ENCODE measurements at places on chromosomes 7 and 10.

GRCh38 chr10:58919927-58920654, 256.4 kb upstream of the PHYHIPL start:
- DNase-seq: no peak

DNA sequence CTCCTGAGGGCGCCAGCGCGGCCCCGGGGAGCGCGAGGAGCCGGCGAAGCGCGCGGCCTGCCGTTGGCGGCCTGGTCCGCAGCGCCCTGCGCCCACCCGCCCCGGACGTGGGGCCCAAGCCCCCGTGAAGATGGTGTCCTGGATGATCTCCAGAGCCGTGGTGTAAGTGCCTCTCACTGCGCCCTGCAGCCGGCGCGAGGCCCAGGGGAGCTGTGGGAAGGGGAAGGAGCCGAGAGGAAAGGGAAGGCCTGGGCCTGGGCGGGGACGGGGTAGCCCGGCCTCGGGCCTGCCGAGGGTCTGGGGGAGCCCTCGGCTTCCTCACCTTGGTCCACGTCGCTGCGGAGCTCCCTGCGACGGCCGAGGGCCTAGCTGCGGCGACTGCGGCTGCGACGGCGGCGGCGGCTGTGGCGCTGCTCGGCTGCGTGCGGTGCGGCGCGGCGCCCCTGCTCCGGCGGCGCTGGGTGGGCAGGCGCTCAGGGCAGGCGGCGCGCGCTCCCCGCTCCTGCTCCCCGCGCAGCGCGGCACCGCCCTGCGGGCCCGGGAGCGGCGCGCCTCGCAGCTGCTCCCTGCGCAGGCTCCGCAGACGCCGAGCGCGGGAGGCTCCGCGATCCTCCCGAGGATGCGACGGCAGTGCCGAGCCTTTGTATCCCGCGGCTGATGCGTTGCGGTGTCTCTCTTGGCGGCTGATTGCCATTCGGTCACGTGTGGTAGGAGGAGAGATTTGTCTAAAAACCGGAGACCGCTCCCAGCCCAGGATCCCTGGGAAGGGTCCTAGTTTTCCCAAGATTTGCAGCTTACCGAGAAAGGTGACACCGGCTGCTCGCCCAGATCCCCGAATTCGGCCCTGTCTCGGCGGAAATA, 445 bp downstream of the REEP3 start:
- DNase-seq: peak; percentile 84

DNA sequence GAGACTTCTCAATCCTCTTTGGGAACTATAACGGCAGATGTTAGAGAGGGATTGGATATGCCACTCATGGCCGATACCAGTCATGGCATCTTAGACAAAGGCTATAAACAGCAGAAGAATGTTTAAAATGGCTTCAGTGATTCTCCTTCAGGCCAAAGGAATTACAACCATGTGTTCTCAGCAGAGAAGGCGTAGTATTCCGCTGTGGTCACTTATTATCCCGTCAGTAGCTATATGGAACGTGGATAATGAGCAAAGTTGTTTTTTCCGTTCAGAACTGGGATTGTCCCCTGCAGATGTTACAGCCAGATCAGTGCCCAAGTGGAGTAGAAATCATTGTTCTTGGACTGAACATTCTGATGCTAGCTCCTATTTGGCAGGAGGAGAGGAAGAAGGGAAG, 43.1 kb downstream of the TEX36 start:
- no peak for DNase-seq

GRCh38 chr7:123131961-123132360, 67.8 kb downstream of the SLC13A1 start:
- no peak for DNase-seq

DNA sequence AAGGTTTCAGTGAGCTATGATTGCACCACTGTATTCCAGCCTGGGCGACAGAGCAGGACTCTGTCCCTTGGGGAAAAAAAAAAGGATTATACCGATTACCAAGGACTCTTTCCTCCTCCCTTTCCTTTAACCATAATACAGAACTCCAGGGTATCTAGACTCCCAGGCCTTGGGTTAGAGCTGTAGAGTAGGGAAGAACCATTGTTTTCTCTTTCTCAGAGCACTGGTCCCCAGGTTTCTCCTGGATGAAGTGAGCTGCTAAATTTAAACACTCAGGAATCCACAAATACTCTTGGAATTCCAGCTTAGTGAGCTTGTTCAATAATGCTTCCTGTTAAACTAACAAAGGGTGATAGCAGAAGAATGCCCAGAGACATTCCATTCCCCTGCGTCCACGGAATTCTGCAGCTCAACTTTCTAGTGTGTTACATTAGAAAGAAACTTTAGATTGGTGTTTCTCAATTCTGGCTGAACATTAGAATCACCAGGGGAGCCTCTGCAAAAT, 14.6 kb upstream of the RPEL1 start:
- no peak for DNase-seq

DNA sequence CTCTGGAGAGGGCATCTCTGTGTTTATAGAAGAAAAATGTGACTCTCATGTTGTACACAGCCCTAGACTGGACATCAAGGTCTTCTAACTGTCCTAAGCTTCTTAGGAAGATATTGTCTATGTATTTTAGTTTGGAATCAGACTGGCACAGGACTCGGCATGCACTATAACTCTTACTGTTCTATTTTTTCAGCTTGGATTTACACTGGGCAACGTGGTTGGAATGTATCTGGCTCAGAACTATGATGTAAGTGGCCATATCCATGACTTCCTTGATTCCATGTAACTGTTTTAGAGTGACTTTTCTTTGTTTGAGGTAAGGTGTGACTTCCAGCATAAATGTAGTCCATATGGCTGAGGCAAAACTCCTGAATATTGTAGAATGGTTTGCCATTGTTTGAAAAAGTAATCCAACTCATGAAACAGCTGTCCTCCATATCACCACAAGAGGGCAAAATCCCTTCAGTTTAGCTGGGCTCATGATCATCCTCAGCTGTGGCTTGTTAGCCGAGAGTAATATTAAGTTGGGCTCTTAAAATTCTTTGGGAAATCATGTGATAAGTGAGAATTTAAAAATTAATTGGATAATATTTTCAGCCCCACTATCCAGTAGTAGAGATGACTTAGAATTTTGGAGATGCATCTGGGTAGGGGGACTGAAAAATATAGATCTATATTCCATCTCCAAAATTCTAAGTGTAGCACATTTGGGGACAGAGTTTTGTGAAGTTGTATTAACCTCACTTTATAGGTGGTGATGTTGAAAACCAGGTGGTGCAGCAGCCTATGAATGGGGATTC, 10.4 kb downstream of the STMP1 start:
- DNase-seq: no peak

DNA sequence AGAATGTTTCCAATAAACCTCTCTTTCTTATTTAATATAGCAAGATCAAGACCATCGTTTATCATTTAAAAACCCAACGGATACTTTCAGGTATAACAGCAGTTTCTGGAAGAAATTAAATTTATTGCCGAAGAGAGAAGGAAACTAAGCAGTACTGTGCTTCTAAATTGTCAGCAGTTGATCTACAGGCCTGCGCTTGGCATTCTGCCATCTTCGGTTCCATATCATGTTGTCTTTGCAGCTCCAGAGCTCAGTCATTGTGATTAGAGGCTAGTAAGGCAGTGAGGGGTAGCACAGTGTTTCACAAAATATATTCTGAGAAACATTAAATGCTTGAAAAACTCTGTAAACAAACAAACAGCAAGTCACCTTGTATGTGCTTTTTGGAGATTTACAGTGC, 301.3 kb downstream of the REEP3 start:
- no peak for DNase-seq

- no peak for DNase-seq
Observed at GRCh38 chr10:115022733-115023132, 70.4 kb upstream of the ATRNL1 start.

GRCh38 chr10:129908406-129908805, 55.7 kb downstream of the EBF3 start:
- no peak for DNase-seq

GRCh38 chr7:137434946-137435345, 91.4 kb upstream of the PTN start:
- no peak for DNase-seq

DNA sequence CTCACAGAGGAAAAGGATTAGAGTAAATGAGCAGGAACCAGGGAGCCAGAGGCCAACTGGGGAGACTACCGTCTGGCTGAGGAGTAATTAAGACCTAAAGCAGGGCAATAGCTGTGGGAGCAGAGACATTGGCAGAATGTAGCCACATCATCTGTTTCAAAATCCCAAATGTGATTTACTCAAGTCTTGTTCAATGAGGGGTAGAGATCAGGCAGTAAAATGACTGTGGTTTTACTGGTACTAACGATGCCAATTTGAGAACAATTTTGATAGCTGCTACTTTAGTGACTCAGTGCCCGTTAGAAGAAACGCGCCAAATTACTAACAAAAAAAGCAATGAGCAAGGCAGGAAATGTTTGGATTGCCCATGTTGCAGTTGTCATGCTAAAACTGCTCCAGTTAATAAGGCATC, 12.7 kb upstream of the MIOS start:
- no peak for DNase-seq

GRCh38 chr10:11170993-11171851, 153.6 kb downstream of the CELF2 start:
- DNase-seq: peak; percentile 62

- no peak for DNase-seq
Observed at GRCh38 chr7:47313564-47313963, 268.3 kb downstream of the TNS3 start.

DNA sequence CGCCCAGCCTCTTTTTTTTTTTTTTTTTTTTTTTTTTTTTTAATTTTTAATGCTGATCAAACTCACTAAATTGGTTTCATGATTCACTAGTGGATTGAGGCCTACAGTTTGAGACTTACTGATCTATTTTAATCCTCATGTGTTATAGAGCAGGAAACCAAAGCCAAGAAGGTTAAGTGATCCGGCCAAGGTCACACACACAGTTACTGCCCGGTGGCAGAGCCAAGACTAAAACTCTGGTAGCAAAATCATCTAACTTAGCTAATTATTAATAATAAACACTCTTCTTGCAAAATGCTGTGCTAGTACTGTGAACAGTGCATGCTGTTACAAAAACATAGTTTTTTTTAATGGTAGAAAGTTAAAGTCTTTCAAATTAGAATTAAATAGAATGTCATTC, 188.3 kb upstream of the NFE2L3 start:
- DNase-seq: no peak

- DNase-seq: no peak
Observed at GRCh38 chr10:103273041-103273441, 3.9 kb upstream of the INA start.

GRCh38 chr7:22681312-22681711, 45.7 kb upstream of the IL6 start:
- no peak for DNase-seq

- DNase-seq: no peak
Observed at GRCh38 chr10:69096045-69096444, 8.1 kb downstream of the SRGN start.

- DNase-seq: no peak
Observed at GRCh38 chr10:49207936-49208487, 19.8 kb upstream of the TMEM273 start.

GRCh38 chr10:100901051-100901450, 11.7 kb upstream of the SLF2 start:
- no peak for DNase-seq

GRCh38 chr7:157386979-157387800, 50.4 kb downstream of the DNAJB6 start:
- peak; percentile 95 for DNase-seq

DNA sequence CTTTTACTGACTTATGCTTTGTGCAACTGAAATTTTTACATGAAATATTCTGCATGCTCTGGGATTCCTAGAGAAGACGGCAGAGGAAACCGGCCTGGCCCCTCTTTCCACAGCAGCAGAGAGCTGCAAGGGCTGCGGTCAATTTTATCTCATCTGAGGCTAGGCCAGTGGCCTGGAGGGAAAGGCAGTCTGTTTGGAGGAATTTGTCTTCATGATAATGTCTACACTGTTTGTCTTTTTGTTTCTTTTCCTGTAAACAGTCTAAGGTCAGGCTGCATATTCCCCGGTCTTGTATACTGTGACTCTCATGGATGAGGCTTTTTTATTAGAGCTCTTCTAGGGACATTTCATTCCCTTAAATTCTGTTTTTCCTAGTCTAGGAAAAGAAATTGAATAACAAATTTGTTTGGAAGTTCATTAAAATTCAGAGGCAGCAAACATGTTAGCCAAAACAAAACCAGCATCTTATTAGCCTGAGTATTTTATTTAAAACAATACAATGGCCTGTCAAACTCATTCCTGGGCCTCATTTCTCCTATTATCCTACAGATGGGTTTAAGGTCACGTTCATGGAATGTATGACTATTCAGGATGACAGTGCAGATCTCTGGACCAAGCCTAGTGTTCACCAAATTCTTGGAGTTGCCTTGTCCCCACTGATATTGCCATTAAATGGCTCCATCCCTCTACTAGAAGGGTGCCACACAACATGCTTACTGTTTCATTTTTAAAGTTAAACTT, 26.4 kb downstream of the LAMB4 start:
- DNase-seq: no peak

Data from Peyer's patch (tissue), 4 donors.